CD4-positive, alpha-beta T cell (primary cell): ENCODE measurements at places on chromosomes 7 and 10.

- no peak for DNase-seq
These were observed 11.7 kb downstream of the ORC5 start for GRCh38 chr7:104196161-104196560.

GRCh38 chr10:131549116-131549515 is 237.6 kb upstream of the TCERG1L start:
- DNase-seq: no peak

DNA sequence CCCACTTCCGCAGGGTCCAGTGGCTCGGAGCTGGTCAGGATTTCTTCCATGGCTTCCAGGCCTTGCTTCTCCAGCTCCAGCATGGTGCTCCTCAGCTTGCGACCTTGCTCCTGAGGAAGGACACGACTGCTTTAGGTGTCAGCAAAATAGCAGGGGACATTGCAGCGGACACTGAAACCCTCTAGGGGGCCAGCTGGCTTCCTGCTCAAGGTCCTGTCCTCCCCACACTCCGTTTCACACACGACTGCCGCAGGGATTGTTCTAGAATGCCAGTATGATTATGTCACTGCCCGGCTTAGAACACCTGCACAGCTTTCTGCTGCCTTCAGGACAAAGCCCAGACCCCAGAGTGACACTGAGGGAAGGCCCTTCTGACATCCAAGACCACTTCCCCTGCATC is 65.6 kb downstream of the SCRN1 start:
- no peak for DNase-seq

- no peak for DNase-seq
These were observed 2.1 kb downstream of the CAMK2G start for GRCh38 chr10:73872190-73872710.

DNA sequence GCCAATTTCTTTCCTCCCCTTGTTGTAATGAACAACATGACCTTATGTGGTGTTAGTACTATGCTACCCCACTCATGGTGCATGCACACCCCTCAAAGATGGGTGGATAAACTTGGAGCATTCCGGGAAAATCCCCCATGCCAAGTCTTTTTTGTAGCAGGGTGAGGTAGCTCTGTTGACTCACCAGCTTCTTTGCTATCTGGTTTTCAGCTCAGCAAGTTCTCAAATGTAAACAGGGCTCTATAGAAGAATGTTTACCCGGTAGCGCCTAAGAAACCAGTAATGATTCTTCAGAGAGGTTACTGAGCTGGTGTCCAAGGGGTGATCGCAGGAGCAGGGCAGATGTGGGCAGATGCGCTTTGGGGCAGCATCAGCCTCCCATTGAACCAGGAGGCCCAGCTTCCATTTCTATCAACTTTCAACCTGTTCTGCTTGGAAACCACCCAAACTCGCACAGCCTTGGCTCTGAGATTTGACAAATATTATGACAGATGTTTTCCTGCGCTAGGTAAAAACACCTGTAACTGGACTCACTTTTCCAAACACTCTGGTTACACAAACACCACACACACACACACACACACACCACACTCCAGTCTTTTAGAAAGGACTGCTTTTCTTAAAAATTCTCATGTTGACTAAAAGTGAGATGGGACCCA is 87.8 kb downstream of the ZRANB1 start:
- DNase-seq: no peak

DNA sequence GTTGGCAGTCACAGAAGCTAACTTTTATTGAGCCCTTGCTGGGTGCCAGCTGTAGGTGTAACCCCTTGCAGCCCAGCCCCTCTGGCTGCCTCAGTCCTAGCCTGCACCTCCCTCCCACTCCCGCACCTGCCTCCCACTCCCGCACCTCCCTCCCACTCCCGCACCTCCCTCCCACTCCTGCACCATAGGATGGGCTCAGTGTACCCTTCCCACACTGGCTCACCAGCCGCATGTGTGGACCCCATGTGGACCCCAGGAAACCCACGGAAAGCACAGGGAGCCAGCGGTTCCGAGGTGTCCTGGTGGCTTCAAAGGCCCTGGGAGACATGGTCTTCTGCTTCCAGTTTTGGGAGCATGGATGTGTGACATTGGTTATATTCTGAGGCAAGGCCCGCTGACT is 132.9 kb downstream of the EBF3 start:
- no peak for DNase-seq

DNA sequence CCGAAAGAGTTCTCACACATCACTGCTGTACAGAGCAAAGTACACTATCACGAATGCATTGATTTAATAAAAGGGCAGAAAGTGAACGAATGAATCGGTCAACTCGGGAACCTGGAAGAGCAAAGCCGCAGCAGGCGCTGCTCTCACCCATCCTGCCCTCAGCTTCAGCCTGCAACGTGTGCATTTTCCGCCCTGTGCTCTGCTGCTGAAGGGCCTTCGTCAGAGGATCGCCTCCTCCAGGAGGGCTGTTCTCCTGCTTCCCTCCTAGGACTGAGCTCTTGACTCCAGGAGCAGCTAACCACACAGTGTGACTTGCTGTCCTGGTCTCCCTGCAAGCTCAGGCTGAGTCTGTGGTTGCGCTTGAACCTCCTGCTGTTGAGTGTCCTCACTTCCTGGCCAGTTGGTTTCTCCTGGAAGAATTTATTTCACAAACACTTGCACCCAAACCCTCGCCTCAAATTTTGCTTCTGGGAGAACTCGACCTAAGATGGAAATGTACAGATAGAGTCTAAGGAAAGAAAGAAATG is 473.0 kb upstream of the KLF6 start:
- no peak for DNase-seq

GRCh38 chr10:19449860-19450259 is 366.4 kb upstream of the PLXDC2 start:
- DNase-seq: no peak

GRCh38 chr7:30922596-30922995 is 10.9 kb downstream of the AQP1 start:
- DNase-seq: no peak

GRCh38 chr7:14191686-14192098 is 202.2 kb upstream of the ETV1 start:
- DNase-seq: no peak

- DNase-seq: no peak
These were observed 73.5 kb downstream of the DNAJB9 start for GRCh38 chr7:108643136-108643535.

DNA sequence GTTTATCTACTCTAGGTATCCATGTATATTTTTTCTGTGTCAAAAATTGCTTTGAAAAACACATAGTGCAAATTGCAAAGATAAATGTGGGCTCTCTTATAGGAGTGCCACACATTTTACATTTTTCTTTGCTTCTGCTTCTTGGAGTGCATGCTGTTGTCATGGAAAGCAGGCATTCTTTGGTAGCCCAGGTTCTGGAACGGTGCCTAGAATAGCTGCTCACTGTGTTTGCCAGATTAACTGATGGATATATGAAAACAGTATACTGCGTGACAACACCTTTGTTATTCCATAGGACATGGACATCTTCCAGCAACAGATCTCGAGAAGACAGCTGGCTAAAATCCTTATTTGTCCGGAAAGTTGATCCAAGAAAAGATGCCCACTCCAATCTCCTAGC is 13.4 kb downstream of the NIPSNAP2 start:
- DNase-seq: no peak

DNA sequence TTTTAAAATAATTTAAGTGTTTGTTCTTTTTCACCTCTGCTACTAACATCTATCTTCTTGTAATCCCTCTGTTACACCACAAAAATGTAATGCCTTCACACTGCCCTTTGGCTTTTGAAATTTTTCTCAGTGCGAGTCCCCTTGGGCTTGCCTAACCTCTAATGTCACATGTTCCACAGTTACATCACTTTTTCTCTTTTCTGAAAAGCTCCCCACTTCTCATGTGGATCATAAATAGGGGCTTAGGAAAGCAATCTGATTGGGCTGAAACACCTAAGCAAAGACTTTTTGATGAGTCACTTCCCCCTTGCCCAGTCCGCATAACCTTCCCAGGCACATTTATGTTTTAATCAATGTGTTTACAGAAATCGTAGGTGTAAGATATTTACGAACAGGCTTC is 288.2 kb downstream of the IPMK start:
- no peak for DNase-seq

DNA sequence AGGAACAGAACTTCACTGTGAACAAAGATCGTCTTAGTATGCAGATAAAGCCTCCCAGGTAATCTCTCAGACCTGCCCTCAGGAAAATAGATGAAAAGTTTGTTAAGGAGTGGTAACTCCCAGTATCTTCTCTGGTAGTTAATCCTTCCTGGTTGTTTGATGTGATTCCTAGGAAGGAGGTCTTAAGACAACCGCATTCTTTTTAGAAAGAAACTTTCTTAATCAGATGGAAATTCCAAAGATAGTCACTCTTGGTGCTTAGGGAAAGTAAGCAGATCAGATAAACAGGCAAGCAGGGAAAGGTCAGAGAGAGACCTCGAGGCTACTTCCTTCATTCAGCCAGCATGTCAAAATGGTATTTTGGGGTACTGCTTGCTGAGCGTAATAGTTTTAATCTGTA is 30.5 kb upstream of the ARMC3 start:
- DNase-seq: no peak

GRCh38 chr7:127119517-127119916 is 133.2 kb downstream of the GRM8 start:
- no peak for DNase-seq

DNA sequence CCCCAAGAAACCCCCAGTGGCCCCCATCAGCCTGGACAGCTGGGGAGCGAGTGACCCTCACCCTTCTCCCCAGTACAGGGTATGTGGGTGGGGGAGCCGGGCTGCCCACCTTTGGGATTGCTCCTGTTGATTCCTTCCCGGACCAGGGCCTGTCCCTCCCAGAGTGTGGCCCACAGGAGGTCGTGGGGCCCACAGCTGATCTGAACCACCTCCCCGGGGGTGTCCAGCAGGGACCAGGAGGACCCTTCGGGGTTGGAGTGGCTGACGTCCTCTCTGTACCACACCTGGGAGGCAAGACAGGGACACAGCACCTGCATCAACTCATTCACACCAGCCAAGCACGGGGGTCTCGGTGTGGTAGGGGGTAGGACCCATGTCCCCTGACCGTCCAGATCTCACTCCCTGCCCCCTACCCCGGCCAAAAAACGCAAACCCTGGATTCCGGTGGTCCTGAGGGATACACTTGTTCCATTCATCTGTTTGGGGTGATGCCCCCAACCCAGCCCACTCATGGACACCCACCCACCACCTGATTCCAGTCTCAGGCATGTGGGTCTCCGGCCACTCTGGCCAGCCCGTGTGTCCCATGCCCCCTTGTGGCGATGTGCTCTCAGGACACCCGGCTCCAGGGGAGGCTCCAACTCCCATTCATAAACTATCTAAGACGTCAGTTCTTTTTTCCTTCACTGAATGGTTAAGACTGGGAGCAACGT is 10.9 kb downstream of the TECPR1 start:
- DNase-seq: peak; percentile 8

GRCh38 chr7:89401690-89402089 is 606.2 kb upstream of the TEX47 start:
- no peak for DNase-seq

DNA sequence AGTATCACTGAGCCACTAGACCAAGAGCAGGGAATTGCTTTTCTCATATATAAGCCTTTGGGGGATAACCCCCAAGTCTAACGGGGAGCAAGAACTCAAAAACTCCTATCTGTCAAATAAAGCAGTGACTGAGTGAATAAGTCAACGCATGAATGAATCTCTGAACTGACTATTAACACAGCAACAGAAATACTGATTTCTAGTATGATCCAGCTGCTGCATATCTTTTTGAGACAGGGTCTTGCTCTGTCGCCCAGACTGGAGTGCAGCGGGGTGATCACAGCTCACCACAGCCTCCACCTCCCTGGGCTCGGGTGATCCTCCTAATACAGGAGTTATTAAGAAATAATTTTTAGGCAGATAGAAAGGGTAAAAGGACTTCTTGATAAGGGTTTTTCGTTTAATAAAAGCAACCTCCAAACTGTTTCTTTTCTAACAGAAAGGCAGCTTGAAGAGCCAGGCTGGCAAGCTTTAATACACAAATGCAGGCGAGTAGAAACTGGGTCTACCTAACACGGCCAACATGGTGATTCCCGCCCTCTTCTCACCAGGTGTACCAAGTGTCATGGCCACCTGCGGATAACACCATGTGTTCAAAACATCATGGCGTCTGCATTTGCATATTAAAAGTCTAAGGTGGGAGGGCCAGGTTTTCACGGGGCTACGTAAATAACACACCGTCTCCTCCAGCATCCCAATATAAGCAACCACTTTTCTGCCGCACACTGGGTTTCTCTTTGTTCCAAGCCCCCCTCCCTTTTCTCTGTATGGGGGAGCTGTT is 631.9 kb downstream of the PARD3 start:
- no peak for DNase-seq

DNA sequence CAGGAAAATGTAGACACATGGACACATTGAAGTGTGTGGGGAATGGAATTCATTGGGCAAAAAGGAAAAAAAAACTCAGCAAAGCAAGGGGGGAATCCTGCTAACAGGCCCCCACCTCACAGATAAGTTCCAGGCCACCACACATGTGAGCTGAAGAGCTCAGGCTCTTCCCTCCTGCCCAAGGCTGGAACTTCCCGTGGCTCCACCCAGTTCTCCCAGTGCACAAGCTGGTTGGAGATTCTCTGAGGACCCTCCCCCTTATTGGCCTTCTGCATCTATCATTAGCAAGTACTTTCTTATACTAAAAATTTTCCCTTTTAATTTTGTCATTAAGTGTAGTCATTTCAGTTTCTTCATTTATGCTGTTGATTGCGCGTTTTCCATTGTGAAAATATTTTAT is 190.8 kb downstream of the CCSER2 start:
- DNase-seq: no peak

- DNase-seq: no peak
These were observed 104.1 kb downstream of the LHPP start for GRCh38 chr10:124565565-124566221.

- no peak for DNase-seq
These were observed 100.9 kb upstream of the CHST15 start for GRCh38 chr10:124194199-124194824.

GRCh38 chr7:22867003-22867402 is 44.4 kb upstream of the TOMM7 start:
- DNase-seq: no peak

DNA sequence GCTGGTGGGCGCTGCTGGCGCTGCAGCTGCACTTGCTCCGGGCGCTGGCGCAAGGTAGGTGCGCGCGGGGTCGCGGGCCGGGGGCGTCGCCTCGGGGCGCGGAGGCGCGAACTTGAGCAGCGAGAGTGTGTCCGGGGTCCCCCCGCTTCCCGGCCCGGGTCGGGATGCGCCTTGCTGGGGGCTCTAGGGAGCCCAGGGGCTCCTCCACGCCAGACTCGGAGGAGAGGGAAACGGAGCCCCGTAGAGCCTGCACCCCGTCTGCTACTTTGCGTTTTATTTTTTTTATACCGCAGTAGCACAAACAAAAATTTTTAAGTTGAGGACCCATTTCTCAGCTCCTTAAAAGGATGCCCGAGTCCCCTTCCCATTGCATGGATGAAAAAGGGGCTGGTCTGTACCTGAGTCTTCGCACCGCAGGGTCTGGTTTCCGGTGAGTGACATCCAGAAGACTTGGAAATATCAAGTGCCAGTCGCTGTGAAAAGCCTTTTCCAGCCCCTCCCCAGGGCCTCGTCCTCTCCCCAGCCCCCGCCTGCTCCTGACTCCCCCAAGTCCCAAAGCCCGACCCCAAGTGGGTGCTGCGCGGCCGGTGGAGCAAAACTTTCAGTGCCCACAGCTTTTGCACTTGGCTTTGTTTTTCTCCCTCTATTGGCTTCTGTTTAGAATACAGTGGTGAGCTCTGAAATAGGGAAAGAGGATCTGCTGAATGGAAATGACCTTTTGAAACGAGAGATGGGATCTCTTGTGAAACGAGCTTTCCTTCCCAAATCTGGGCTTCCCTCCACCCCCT is 973 bp downstream of the SDK1 start:
- no peak for DNase-seq
